ENCODE measurements at places on chromosomes 13 and 19.

DNA sequence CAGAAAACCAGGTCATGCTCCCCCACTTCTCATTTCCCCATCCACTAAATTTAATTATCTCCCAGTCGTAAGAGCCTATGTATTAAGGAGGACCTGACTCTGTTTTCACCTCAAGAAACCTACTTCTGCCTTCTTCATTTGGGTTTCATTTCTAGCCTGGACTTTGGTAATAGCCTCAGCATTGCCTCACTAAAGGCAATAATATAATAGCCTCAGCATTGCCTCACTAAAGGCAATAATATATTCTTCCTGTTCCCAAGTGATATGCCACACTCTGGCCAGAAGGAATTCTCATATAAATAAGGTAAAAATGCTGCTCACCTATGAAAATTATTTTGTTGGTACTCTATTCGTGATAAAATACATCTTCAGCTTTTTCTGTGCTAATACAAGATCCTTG, 993.9 kb downstream of the EFNB2 start:
- no peak for DNase-seq

- DNase-seq, result peak; percentile 50
Measured at GRCh38 chr19:19120308-19121231, 17.7 kb downstream of the TMEM161A start.

- DNase-seq, result no peak
Measured at GRCh38 chr13:49265822-49266221, 18.1 kb downstream of the CDADC1 start.

DNA sequence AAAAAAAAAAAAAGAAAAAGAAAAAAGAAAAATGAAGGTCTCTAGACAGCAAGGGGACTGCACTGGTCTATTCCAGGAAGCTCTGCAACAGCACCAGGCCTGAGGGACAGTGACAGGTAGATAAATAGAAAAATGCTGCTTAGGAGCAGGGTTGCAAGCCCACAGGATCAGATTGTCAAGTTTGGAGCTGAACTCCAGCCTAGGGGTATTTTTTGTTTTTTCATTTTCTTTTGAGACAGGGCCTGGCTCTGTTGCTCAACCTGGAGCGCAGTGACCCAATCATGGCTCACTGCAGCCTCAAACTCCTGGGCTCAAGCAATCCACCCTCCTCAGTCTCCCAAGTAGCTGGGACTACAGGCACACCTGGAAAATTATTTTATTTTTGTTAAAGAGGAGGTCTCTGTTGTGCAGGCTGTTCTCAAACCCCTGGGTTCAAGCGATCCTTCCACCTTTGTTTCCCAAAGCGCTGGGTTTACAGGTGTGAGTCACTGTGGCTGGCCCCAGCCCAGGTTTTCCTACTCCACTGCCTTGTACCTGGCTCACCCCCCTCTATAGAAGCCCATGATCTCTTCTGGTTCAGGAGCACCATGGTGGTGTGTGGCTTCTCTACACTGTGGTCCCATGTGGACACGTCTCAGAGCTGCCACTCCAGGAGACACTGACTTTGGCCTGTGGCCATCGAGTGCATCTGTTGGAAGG, 23.9 kb downstream of the POP4 start:
- no peak for DNase-seq

DNA sequence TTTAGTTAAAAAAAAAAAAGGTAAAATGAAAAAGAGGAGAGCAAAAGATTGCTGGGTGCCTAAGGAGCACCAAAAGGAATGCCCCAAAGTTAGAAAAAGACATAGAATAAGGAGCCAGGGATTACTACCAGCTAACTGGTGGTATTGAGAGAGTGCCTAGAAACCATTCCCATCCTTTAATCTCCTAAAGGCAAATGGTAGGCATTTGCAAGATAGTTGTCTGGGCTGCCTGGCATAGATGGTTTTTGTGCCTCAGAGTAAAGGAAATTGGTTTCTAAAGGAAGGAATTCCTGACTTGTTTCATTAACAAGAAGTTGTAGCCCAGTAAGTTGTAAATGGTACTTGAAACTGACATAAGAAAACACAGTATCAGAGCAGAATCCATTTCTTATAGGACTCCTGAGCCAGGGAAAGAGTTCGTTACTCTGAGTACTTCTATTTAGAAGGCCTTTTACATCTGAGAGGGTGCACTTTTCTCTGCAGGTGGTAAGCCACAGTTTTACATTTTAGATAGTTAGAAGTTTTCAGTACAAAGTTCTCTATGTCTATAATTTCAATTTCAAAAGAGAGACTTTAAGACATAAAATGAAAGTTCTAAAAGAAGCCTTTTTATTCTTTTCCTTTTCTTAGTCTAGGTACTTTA, 92.6 kb downstream of the OLFM4 start:
- DNase-seq, result no peak

DNA sequence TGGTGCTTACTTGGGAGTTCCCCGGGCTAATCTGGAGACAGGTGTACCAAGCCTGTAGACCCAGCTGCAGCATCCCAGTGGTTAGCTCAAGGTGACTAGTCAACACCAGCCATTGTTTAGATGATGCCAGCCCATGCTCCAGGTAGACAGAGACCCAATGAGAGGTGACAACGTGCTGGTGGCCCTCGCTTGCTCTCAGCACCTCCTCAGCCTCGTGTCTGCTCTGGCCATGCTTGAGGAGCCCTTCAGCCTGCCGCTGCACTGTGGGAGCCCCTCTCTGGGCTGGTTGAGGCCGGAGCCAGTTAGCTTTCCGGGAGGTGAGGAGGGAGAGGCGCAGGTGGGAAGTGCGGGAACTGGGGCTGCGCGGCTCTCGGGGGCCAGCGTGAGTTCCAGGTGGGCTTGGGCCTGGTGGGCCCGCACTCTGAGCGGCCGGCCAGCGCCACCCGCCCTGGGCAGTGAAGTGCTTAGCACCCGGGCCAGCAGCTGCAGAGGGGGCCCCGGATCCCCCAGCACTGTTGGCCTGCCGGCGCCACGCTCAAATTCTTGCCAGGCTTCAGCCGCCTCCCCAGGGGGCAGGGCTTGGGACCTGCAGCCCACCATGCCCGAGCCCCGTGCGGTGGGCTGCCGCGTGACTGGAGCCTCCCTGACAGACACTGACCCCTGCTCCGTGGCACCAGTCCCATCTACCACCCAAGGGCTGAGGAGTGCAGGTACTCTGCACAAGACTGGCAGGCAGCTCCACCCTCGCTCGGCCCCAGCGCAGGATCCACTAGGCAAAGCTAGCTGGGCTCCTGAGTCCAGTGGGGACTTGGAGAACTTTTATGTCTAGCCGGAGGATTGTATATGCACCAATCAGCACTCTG, 85.9 kb upstream of the VSTM2B start:
- no peak for DNase-seq

- no peak for DNase-seq
Measured at GRCh38 chr19:5238700-5239099, 101.9 kb downstream of the PTPRS start.

GRCh38 chr19:35727053-35727955, 9.5 kb downstream of the KMT2B start:
- DNase-seq, result no peak

DNA sequence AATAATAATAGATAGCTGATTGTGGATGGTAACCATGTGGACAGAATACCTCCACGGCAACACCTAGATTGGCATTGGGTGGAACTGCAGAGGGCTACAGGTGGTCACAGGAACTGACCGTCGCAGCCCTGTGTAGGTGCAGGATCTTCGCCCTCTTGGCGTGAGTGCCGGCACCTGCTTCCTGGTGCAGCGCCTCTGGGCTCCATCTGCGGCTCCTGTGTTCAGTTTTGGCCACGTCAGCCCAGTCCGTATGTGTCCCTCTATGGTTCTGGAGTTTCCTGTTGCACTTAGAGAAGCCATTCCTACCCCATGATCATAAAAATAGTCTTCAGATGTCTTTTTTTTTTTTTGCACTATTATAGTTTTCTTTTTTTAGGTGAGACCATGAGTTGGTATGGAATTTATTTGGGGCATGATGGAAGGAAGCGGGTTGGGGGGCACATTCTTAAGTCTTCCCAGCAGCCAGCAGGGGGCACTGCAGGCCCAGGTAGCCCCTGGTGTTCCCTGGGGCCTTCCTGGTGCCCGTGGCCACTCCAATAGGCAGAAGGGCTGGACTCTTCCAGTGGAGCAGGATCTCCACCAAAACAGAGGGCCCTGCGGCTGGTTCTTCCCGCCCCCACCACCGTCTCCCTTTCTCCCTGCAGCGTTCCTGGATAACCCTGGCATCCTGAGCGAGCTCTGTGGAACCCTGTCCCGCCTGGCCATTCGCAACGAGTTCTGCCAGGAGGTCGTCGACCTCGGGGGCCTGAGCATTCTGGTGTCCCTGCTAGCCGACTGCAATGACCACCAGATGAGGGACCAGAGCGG, 10.1 kb upstream of the SLC25A42 start:
- DNase-seq, result peak; percentile 69

GRCh38 chr19:10402441-10403038, 802 bp downstream of the CDC37 start:
- DNase-seq, result peak; percentile 40

DNA sequence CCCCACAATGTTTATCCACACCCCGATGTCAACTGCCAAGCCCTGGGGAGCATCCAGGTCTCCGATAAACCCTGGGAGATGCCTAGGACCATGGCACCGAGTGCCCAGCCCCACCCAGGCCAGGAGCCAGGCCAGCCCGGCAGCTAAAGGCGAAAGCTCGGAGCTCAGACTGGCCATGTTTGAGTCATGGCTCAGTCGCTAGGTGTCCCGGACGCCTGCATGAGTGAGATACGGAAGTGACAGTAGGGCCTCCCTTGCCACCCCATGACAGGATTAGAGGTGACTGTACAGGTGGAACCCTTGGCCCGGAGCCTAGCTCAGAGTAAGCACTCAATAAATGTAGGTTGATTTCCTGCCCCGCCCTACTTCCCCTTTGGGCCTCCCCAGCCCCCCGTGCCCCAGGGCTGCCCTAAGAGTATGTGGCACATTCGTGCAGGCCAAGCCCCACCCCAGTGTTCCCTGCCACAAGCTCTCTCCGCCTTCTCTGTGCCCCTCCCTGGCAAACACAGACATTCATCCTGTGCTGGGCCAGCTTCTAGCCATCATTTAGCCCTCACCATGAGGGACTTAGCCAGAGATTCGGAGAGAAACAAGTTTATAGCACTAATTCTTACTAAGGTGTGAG, 5.8 kb upstream of the TPM4 start:
- peak; percentile 76 for DNase-seq

DNA sequence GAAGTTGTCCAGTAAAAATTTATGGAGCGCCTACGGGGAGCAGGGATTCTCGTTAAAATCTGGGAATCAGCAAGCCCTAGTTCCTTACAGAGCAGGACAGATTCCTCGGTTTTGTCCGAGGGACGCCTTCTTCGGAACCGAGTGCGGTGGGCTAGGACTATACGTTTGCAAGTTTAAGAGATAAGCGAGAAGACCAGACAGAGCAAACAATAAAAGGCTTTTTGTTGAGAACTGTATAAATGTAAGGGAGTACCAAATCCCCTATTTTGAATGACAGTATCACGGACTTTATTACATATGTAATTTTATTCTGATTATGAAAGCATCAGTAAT, 971 bp upstream of the ANKRD10 start:
- peak; percentile 29 for DNase-seq

DNA sequence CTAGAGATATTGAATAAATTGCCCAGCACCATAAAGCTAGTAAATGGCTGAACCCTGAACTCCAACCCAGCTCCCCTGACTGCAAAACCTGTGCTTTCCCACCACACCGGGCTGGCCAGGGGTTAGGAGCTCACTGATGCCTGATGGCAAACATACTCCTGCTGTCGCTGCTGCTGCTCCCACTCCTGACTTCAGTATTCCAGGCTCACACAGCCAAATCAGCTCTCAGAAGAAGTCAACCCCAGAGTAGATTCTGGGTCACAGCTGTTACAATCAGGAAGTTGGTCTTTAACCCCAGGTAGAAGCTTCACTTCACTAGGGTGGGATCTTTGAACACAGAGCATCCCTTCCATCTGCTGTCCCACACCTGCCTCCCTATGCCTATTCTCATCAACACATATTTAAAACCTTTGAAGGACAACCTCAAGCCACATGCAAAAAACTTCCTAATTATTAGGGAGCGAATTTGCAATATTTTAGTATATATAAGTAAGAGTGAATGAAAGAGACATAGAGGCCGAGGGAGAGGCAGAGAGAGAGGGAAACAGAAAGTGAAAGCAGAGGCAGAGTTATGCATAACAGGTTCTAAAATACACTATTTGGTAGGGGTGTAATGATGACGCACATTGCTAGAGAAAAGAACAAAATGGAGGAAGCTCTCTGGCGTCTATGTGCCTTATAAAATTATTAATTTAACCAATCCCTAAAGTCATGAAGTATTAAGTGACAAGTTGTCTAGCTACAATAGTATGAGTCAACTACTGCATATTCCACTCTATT, 99.4 kb upstream of the SERP2 start:
- DNase-seq, result peak; percentile 69

DNA sequence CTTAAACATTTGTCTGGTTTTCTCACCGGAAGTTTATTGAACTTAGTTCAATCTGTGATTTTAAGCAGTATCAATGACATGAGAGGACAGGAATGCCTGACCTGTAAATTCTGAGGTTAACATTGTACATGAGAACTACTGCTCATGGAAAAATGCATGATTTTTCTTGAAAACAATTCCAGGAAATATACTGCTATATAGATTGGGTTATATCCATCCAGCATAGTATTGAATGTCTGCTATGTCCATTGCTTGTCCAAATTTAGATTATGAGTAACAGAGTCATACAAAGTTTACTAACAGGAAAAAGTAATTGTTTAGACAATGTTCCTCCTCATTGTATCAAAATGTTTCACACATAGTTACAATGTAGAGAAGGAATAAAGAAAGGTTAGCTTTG, 606.8 kb downstream of the DACH1 start:
- DNase-seq, result no peak

DNA sequence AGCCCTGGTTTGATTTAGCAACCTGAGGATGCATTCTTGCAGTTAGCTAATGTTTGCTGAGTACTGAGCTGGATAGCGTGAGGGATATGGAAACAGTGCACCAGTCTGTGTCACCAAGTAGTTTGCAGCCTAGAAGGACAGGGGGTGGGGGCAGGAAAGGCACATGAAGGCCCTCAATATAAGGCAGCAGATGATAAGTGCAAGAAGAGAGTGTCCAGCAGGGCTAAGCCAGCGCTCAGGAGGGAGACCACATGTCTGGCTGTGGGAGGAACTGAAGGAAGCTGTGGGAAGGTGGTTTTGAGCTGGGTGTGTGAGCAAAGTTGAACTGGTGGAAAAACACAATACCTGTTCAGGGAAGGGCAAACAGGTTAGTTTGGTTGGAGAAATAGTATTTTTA, 1.7 kb downstream of the CXCL17 start:
- no peak for DNase-seq

DNA sequence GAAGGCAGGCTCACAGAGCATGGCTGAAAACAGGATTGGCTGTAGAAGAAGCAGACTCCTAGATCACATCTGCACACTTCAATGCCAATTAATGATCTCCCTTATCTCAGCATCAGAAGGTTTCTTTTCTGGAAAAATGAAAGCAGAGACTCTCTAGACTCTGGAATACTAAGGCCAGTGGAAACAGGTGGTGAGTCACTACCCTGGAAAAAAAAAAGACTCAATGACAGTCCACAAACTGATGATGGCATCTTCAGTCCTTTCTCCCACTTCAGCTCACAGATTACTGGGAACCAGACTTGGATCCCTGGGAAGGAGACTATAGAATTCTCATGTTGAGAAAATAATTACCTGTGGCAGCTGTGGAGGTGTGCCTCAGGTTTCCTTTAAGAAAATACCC, 47.5 kb upstream of the MBNL2 start:
- no peak for DNase-seq
